Myocyte (in vitro differentiated cells): ENCODE measurements at places on chromosomes 16 and 17. TPM values are rescaled to one million over a fixed set of nuclear protein-coding genes. Genes with fewer than 3 reads are reported as not detected.

Gene TBX4
- total RNA-seq: 0.35 and 0.78 TPM in 2 replicates

Gene KCNH6
- total RNA-seq: not detected in 2 replicates

Gene NOG
- total RNA-seq: 62.4 and 63.9 TPM in 2 replicates

Gene PTGES3L
- total RNA-seq: 28.8 and 29.1 TPM in 2 replicates

Gene IFI35
- total RNA-seq: 18.5 and 23.6 TPM in 2 replicates

Gene PPM1D
- total RNA-seq: 9.2 and 9.7 TPM in 2 replicates

Gene CIBAR2
- total RNA-seq: not detected in 2 replicates

Gene PRAC1
- not detected in 2 replicates for total RNA-seq

Gene TBC1D3K
- not detected in 2 replicates for total RNA-seq

Gene MYH1
- total RNA-seq: 0.36 and 1.8 TPM in 2 replicates

Gene HOXB8
- total RNA-seq: 11.8 and 13.8 TPM in 2 replicates

Gene HOXB4
- total RNA-seq: 4.1 and 4.8 TPM in 2 replicates

Gene KRT32
- total RNA-seq: not detected in 2 replicates

Gene MAP3K3
- 14.5 and 16.4 TPM in 2 replicates for total RNA-seq

Gene TNFRSF13B
- total RNA-seq: not detected in 2 replicates

- DNase-seq: peak; percentile 86
Observed at GRCh38 chr16:4790871-4791270, 2.7 kb upstream of the SEPTIN12 start.

DNA sequence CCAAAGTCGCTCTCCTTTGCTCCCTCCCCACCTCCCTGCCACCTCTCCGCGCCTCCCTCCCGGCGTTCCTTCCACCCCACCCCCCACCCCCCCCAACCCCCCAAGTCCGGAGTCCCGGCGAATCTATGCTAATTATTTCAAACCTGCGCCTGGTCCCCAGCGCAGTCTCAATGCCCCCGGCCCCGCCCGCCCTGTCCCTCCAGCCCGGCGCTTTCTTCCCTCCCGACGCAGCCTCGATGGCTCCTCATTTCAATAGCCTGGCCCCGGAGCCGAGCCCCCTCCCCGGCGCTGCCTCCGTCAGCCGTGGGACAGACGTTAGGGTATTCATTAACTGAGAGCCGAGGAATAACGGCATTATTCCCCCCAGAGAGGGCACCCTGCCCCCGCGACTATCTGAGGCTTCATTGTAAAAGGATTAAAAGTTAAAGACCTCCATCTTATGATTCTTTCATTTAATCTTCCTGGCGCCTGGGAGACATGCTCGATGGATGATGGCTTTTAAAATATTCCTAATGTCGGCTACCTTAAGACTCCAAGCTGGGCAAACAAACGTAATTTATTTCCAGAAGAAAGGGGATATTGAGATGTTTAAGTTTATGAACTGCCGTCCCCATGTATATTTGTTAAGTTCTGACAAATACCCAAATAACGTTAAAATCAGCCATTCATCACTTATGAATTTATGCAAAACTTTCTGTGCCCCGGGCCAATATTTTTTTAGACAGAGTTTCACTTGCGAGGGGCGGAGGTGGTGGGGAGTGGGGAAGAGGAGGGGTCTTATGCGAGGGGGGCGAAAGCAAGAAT lies 3.4 kb downstream of the NOG start:
- DNase-seq: peak; percentile 80

DNA sequence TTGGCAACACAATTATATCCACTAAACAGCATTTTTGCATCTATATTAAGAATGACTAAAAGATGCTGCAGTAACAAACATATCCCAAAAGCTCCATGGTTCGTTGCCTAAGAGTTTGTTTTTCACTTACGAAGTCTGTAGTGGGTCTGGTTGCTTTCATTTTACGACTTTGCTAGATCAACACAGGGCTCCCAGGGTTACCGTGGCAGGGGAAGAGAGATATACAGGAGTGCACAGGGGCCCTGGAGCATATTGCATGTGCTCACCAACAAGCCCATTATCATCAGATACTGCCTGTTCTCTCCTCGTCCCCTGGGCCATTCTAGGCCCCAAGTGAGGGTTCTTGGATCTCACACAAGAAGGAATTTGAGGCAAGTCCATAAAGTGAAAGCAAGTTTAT lies 3.1 kb upstream of the MMP2 start:
- no peak for DNase-seq

- no peak for DNase-seq
Observed at GRCh38 chr16:68802190-68802589, 41.1 kb upstream of the TANGO6 start.

GRCh38 chr16:61007694-61008093 lies 1028.5 kb downstream of the CDH8 start:
- DNase-seq: no peak

GRCh38 chr16:57479205-57479975 lies 6.9 kb downstream of the DOK4 start:
- DNase-seq: peak; percentile 54

DNA sequence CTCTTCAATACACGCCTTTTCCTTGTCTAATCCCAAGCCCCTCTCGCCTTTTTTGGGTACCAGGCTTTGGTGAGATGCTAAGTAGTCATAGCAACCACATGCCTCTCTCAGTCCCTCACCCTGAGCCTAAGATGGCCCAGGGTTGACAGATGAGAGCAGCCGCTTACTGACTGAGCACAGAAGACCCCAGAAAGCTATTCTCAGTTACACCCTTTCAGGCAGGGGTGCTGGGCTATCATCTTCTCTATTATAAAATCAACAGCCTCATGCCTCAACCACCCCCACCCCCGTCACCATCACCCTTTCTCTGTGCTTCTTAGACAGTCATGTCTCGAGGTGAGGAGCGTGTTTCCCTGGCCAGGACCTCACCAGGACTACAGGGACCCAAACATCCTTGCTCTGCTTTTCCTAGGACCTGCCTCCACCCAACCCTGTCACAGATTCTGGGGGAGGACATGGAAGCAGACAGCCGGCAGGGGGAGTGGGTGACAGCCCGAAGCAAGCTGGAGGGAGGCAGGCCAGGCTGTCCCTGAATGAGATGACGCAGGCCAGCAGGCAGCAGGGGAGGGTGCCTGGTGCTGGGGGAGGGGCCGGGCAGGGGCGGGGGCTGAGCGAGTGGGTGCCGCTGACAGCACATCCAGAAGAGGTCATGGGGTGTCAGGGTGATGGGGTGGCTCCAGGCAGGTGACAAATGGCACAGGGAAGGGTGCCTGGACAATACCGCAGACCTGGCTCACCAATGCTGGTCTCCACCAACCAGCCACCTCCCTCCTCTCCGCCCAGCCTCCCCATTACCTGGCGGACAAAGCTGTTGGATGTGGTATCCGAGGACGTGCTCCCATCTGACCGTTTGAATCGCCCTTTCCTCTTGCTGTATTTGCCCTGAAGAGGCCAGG lies 3.1 kb downstream of the CACNB1 start:
- peak; percentile 75 for DNase-seq

DNA sequence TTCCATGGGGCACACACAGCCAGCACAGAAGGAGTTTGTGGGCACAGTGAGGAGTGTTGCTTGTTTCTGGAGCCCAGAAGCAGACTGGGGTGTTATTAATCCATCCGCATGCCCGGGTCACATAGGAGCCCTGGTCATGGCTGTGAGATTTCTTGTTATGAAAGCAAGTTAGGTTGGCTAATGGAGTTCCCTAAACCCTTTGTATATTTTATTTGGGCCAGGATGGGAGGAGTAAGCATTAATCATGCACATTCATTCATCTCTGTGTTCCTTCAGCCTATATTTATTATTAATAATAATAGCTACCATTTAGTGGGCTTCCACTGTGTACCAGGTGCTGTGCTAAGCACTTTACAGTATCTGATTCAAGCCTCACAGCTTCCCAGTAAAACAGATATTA lies 200.6 kb upstream of the CDH5 start:
- DNase-seq: no peak

- DNase-seq: no peak
Observed at GRCh38 chr17:56898874-56899273, 15.0 kb downstream of the TRIM25 start.

GRCh38 chr16:31874366-31875111 lies 932 bp downstream of the ZNF267 start:
- peak; percentile 41 for DNase-seq

DNA sequence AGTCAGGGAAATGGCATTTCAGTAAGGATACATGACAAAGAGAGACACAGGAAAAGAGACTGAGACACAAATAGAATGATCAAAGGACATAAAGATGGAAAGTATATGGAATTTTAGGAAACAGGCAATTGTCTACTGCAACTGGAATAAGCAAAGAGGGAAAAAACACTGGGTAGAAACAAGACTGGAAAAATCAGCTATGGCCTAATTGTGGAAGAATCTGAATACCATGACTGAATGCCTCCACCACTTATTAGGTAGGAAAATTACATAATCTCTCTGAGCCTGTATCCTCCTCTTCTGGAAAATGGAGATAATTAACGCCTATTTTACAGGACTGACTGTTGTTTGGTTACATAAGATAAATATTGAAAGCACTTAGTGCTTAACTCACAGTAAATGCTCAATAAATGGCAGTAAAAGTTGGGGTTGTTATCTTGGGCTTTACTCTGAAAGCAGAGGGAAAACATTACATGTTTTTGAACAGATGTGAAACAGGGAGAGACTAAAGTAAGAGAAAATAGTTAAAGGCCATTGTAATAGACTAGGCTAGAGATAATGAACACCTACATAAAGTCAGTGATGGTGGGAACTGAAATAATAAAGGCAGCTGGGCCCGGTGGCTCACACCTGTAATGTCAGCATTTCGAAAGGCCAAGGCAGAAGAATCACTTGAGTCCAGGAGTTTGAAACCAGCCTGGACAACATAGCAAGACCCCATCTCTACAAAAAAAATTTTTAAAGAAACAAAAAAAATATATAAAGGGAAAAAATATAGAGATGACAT lies 63.5 kb upstream of the C17orf78 start:
- DNase-seq: no peak

DNA sequence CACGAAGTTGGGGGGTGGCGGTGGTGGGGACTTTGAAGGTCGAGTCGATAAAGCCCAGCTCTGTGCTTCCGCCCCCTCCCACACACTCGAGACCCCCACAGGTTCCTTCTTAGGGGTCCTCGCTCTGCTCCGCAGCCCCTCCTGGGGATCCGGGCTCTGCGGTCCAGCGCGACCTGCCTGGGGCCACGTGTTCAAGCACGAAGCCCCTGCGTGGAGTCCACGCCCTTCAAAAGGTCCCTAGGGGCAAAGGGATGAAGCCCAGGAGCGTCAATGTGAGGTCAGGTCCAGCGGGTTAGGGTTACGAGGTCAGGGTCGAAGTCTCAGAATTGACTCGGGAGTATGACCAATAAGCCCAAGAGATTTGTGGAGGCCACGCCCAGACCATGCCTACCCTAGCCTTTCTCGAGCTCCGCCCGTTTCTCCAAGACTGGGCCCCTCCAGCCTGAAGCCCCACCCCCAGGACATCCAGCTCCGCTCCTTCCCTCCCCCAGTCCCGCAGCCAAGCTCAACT lies 786 bp upstream of the CACNA1G start:
- peak; percentile 15 for DNase-seq

- DNase-seq: no peak
Observed at GRCh38 chr17:55266958-55267688, 2.4 kb downstream of the HLF start.

DNA sequence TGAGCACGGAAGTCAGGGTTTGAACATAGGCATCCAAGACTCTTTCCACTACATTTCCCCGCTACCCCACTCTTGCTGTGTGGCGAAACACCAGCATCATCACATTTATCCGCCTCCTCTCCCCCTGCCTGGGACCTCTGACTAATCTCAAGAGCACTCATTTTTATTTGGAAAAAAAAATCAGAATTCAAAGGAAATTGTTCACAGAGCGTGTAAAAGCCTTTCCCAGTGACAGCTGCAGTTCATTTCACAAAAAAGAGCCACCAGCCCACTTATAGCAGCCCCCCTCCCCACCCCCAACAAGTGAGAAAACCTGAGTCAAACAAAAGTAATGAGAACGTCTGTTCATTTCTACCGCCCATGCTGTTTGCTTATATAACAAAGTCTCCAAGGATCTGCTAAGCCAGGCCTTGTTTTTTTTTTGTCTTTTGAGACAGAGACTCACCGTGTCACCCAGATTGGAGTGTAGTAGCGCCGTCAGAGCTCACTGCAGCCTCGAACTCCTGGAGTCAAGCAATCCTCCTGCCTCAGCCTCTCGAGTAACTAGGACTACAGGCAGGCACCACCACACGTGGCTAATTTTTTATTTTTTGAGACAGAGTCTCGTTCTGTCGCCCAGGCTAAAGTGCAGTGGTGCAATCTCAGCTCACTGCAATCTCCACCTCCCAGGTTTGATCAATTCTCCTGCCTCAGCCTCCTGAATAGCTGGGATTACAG lies 48.3 kb upstream of the HAPSTR1 start:
- DNase-seq: peak; percentile 62

DNA sequence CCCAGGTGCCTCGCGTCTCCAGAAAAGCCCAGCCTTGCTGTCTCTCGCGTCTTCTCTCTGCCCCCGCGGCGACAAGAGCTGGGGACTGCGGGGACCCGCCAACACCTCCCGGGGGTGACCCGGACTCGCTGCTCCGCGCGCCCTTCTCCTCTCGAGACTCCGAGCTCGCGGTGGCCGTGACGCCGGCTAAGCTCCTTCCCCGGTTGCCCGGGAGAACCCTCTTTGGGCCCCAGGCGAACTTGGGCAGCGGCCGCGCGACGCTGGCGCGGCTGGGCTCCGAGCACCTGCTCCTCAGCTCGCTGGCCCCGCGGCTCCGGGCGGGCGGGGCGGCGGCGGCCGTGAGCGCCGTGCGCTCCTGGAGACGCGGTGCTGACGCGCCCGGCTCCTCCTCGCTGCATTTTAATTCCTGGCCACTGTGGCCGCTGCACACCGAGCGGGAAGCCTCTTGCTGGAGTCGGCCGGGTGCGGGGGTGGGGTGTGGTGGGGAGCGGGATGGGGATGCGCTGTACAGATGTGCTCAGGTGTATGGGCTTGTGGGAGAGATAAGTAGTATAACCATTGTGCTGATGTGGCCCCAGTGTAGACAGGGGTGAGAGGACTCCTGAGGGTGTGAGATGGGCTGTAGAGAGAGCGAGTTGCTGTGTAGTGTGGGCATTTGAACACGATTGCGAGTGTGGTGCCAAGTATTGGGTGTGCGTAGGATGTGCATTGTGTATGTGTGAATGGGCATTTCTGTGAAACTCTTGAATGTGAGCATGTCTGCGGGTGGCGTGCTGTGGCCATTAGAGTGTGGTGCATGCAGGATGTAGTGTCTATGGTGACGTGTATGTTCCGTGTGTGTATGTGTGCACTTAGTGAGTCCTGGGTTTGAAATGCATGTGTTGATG lies at the start of gene ASIC2:
TSS of gene ASIC2 (minus strand) at position 315 of the 887 bp plus-strand sequence.
- no peak for DNase-seq

- DNase-seq: no peak
Observed at GRCh38 chr17:83145358-83145738, 65.9 kb downstream of the METRNL start.

- no peak for DNase-seq
Observed at GRCh38 chr17:5580367-5580766, 3.9 kb downstream of the NLRP1 start.

DNA sequence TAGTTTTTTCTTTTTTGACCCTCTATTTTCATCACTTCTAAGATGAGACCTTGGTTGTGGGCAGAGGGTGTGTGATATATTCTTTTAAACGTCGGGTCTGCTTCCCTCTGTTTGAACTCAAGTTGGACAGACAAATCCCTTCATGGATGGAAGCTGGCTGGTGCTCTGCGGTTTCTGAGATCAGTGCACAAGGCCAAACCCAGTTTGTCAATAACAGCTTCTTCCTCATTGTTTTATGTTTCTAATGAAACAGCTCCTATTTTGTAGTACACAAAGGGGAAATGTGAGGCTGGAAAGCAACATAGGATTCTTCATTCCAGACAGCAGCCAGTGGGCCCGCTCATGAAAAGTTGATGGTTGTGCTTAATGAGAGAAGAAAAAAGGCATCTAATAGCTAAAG lies 159.6 kb downstream of the PRKCA start:
- no peak for DNase-seq
